Stimulated activated CD8-positive, alpha-beta memory T cell treated with anti-CD3 and anti-CD28 coated beads, Interleukin-7, amount 100 ng/mL, for 4 hours (primary cell): ENCODE measurements at places on chromosomes 6 and 20.

DNA sequence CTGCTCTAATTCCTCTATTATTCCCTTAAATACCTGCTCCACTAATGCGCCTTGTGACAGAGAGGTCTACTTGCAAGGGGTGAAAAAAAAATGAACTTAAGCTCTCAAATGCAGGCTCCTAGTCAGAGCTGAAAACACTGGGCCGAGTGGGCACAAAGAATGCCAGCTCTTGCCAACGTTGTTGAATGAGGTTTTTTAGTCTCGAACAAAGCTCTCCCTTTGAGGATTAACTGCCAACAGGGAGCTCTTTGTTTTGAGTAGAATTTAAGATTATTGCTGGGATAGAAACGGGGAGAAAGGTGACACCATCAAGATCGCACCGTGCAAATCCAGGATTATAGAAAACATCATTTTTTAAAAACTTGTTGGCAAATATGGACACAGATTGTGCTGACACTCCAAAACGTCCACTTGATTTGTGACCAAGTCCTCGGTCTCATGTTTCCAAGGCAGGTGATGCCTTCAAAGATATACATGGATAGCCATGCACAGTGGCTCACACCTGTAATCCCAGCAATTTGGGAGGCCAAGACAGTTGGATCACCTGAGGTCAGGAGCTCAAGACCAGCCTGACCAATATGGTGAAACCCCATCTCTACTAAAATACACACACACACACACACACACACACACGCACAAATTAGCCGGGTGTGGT is 163.2 kb downstream of the BMP7 start:
- DNase-seq: no peak

DNA sequence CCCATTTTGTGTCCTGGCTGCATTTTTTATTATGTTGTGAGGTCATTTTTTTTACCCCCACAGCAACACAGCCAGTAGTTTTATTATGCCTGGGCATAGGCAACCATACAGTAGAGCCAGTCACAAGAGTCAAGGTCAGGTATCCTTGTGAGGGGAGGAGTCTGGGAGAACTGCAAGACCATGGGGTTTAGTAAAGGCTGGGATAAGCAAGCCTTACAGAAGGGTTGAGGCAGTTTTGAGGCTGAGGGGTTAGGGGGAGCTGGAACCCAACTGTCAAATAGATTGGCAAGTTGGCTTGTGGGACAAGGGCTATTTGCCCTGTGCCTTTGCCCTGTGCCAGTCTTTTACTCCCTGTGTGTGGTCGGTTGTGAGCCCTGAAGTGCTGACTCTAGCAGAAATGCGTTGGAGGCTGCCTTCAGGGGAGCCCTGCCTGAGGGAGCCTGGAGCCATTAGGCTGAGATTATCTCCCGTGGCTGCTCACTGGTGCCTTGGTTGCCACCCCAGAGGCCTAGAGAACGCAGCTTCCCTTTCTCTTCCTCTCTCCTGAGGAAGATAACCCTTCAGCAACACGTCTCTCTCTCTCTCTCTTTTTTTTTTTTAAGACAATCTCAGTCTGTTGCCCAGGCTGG is 31.1 kb downstream of the RALY start:
- no peak for DNase-seq

DNA sequence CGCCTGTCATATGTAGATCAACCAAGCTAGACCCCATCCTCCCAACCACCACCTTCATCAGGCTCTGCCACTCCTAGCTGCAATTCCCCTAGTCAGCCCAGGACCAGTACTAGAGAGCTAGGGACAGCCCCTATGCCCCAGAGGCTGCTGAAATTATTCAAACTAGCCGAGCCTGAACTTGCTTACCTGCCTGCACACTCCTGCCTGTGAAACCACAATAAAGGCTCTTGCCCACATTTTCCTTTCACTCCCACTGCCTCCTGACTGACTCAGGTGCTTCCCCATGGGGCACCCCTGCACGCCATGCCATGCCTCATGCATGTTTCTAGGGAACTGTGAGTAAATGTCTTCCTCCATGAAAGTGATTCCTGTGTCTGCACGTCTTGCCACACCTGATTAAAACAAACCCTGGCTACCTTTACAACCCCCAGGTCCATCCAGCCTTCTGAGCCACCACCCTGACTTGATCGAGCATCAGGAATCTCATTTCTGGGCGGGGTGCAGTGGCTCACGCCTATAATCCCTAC is 66.5 kb upstream of the IER3 start:
- peak; percentile 88 for DNase-seq

- no peak for DNase-seq
Observed at GRCh38 chr6:56820060-56820459, 134.8 kb upstream of the BEND6 start.

DNA sequence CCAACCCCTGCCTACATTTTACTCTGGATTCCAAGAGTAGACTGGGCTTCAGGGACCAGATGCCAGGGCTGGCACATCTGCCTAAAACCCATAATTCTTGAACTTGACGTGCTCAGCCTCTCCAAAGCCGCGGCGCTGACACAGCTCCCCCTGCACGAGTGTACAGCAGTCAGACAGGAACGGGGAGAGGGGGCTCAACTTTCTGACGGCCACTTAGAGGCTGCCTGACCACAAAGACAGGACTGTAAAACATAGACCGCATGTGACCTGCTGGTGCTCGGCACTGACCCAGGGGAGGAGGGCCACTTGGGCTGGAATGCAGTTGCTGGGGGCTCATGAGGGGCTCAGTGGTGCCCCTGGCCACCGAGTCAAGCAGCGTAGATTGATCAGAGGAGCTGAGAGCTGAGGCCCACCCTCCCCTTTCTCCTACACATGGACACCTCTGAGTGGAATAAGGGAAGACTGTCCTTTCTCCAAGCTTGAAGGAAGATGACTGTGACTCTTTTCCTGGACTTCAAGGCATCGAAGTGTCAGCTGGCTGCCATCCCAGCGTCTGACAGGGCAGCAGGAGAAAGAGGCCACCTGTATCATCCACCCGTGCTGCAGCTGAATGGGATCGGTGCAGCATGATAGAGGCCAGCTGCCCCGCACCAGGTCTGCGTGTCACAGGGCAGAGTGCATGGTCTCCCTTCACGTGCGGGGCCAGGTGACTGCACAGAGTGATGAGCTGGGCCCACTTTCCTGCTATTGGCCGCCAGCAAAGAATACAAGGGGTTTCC is 171.3 kb upstream of the AGPAT4 start:
- DNase-seq: no peak

DNA sequence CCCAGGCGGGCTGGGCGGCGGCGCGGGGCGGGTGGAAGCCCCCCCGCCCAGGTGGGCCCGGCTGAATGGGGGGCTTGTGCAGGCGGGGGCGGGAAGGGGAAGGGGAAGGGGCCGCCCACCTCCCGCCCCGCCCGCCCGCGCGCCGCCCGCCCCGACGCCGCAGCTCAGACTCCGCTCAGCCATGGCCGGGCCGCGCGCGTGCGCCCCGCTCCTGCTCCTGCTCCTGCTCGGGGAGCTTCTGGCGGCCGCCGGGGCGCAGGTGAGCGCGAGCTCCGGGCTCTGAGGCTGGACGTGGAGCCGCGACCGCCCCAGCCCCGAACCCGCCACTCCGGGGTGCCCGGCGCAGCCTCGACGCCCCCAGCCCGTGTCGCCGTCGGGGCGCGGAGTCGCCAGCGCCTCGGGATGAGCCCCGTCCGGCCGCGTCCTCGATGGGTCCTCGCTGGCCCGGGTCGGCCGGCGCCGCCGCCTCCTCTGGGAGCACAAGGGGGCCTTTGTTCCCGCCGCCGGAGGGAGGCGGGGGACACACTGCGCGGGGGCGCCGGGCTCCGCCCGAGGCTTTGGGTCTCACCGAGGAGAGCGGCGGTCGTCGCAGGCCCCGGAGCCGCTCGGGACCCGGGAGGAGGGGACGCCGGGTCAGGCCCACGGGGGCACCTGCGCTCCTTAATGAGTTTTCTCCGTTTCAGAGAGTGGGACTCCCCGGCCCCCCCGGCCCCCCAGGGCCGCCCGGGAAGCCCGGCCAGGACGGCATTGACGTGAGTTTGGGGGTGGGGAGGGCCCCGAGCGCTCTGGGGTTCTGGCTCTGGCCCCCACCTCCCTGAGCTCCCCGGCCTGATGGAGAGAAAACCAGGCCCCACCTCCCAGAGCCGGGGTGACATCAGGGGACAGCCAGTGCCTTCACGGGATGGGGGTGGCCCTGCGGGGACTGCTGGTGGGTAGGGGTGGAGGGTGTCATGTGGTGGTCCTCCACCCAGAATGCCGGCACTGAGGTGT is at the start of gene COL9A3:
COL9A3 (plus strand) TSS at position 167 of the 990 bp plus-strand sequence; CDS start at position 182, 15 bp downstream.
- DNase-seq: no peak

GRCh38 chr20:60057866-60058807 is 99.9 kb downstream of the CDH26 start:
- DNase-seq: peak; percentile 15

DNA sequence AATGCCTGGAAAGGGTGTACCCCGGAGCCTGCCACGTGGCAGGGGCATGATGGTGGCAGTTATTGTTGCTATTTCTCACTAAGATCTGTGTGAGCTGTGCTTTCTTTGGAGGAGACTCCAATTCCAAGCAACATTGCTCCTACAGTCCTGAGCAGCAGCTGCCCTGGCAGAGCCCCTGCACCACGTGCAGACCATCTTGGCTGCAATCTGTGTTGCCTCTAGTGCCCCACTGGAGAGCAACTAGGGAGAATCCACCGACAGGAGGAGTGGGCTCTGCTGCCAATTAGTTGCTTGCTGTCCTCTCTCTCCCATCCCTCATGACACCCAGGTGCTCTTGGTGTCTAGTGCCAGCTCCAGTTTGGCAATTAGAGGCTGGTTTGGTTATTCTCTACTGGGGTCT is 116.0 kb downstream of the PXDC1 start:
- DNase-seq: no peak

- peak; percentile 8 for DNase-seq
Observed at GRCh38 chr6:168956884-168957730, 296.5 kb downstream of the THBS2 start.

GRCh38 chr6:158567871-158568401 is 8.0 kb downstream of the TMEM181 start:
- DNase-seq: no peak

DNA sequence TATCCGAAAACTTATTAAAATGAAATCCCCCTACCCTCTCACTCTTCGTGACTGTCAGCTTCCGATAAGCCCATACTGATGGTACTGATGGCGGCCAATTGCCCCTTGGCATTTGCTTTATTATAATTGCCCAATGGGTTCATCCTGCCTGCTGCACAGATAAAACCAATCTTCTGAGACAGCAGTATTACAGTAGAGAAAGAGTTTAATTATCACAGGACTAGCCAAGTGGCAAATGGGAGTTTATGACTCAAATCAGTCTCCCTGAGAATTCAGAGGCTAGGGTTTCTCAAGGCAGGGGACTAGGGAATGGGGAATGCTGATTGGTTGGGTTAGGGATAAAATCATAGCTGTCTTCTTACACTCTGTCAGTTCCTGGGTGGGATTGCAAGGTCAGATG is 259.5 kb downstream of the SOD2 start:
- DNase-seq: no peak

- no peak for DNase-seq
Observed at GRCh38 chr6:159766906-159767305, 5.1 kb downstream of the ACAT2 start.

DNA sequence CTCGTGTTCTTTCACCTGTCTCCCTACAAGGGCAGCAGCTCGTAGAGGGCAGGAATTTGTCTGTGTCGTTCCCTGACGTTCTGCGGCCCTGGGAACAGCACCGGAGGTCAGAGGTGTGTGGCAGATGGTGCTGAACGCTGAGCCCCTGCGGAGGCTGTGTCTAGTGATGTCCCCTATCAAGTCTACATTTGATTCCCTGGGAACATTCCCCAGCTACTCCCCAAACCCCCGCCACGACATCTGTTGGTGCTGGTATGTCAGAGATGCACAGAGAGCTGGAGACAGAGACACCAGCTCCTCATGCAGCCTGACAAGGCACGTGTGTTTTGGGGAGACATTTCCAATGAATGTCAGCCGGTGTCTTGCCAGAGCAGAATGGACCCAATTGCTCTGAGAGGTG is 7.7 kb downstream of the PMEPA1 start:
- no peak for DNase-seq

DNA sequence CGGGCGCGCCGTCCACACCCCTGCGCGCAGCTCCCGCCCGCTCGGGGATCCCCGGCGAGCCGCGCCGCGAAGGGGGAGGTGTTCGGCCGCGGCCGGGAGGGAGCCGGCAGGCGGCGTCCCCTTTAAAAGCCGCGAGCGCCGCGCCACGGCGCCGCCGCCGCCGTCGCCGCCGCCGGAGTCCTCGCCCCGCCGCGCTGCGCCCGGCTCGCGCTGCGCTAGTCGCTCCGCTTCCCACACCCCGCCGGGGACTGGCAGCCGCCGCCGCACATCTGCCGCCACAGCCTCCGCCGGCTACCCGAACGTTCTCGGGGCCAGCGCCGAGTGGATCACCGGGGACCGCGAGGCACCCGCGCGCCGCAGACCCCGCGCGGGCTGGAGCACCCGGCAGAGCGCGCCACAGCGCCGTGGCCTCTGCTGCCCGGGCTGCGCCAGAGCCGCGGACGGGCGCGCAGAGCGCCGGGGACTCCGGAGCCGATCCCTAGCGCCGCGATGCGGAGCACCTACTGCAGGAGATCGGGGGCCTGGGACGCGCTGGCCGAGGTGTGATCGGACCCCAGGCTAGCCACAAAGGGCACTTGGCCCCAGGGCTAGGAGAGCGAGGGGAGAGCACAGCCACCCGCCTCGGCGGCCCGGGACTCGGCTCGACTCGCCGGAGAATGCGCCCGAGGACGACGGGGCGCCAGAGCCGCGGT is at the start of gene BMP2:
BMP2 (plus strand) TSS at position 151 of the 692 bp plus-strand sequence. CDS start 2,441 bp downstream, outside the sequence.
- DNase-seq: no peak

DNA sequence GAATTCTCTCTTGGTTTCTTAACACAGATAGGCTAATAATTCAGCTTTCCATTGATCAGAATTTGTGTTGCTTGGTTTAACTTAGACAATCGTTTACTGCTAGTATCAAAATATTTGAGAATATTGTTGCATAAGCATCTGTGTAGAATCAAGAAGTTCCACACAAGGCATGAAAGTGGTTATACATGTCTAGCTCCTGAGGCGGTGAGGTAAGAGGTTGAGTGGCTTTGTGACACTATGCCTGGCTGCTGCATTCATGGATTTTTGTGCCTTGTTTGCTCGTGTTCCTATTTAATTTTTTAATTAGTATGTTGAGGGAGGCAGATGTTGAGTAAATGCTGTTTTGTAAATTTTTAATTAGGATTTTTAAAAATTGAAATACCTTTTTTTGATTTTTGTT is 10.2 kb downstream of the PKIB start:
- DNase-seq: no peak

DNA sequence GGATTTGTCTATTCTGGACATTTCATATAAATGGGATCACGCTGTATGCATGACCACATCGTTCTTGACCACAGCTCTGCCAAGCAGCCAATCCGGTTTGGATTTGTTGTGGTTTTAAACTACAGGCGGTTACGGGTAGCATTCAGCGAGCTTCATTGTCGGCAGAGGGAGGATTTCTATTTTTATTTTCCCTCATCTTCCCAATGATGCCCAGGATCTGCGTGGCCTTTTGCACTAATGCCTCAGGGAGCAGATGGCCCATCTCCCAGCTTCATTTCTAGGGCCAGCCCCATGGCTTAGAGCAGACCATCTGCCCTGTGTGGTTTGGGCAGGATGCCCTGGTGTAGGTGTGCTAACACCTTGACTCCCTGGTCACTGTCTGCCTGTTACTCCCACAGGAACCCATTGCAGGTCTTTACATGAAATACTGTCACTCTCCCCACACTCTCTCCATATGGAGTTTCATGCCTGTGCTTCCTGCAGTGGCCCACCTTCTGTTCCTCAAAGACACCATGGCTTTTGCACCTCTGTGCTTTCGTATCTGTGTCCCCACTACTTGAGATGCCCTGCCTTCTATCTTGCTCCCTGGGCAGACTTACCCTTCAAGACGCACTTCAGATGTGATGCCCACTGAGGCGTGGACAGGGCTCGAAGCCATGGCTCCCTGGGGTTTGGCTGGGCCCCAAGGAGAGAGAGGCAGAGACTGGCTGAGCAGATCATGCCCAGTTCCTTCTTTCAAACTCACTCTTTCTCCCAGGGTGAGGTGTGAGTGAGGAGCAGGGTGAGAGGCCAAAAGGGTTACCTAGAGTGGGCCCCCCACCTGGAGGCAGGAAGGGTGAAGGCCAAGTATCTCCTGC is 26.0 kb downstream of the SDCBP2 start:
- no peak for DNase-seq
